ENCODE measurements at places on chromosomes 1 and 21. TPM values are rescaled to one million over a fixed set of nuclear protein-coding genes. Genes with fewer than 3 reads are reported as not detected.

DNA sequence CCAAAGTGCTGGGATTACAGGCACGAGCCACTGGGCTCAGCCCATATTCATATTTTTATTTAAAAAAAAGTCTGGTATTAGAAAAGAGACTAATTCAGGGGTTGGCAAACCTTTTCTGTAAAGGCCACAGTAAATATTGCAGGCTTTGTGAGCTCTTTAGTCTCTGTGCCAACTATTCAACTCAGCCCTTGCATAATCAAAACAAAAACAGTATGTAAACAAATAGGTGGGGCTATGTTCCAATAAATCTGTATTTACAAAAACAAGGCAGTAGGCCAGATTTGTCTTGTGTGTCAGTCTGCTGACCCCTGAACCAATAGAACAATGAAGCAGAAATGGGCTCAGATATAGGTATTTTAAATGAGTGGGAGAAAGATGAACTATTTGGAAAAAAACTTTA lies 49.3 kb downstream of the CDC42BPA start:
- H3K4me3 ChIP-seq, result no peak overlapping the region
- no peaks in the 10 kb centered on the region for H3K4me1 ChIP-seq
- H3K27ac ChIP-seq, result no peak overlapping the region
- no peak for DNase-seq
- H3K27me3 ChIP-seq, result peaks cover 7% of the 10 kb centered on the region
- no peaks in the 10 kb centered on the region for H3K36me3 ChIP-seq

DNA sequence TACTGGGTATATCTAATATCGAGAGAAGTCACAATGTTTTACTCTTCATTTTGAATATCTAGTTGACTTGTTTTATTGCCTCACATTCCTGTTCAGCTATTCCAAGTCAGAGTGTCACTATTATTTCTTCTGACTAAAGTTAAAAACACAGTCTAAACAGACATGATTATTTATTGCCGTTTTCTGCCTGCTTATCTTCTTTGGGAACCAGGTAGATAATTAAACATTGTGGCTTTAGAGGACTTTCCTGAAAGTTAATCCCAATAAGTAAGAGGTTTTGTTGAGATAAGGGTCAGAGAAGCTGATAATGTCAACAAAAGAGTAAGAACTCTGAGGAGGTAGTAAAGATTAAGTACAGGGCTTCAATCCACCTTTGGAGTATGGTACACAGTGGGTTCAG lies 53.8 kb downstream of the PCNX2 start:
- no peak overlapping the region for H3K4me3 ChIP-seq
- no peak for DNase-seq
- H3K36me3 ChIP-seq, result peaks cover 2% of the 10 kb centered on the region
- no peaks in the 10 kb centered on the region for H3K4me1 ChIP-seq

Gene TARBP1
- 30.0 TPM for total RNA-seq

Gene COA6
- 11.9 TPM for total RNA-seq

Gene BATF3
- 2.6 TPM for total RNA-seq

GRCh38 chr1:181383695-181384094 lies 99.6 kb upstream of the CACNA1E start:
- no peak overlapping the region for H3K27ac ChIP-seq
- peaks cover 4% of the 10 kb centered on the region for H3K27me3 ChIP-seq
- H3K4me3 ChIP-seq, result no peak overlapping the region
- H3K4me1 ChIP-seq, result no peaks in the 10 kb centered on the region

Gene SPRR3
- total RNA-seq, result not detected

GRCh38 chr1:192589813-192590212 lies 14.2 kb downstream of the RGS1 start:
- H3K27me3 ChIP-seq, result peaks cover 1% of the 10 kb centered on the region
- no peaks in the 10 kb centered on the region for H3K36me3 ChIP-seq
- no peak overlapping the region for H3K4me3 ChIP-seq

- no peak overlapping the region for H3K4me3 ChIP-seq
- no peak for DNase-seq
- no peak overlapping the region for H3K27ac ChIP-seq
- no peaks in the 10 kb centered on the region for H3K36me3 ChIP-seq
- H3K27me3 ChIP-seq, result peaks cover 3% of the 10 kb centered on the region
Observed at GRCh38 chr1:9993561-9994075, 3.4 kb upstream of the RBP7 start.

Data from CD4-positive, CD25-positive, alpha-beta regulatory T cell (primary cell).